ENCODE measurements at places on chromosomes 7 and 10.

- no peak for DNase-seq
Measured at GRCh38 chr7:38452681-38453108, 178.5 kb downstream of the AMPH start.

GRCh38 chr7:47227762-47228177 lies 354.1 kb downstream of the TNS3 start:
- no peak for DNase-seq

DNA sequence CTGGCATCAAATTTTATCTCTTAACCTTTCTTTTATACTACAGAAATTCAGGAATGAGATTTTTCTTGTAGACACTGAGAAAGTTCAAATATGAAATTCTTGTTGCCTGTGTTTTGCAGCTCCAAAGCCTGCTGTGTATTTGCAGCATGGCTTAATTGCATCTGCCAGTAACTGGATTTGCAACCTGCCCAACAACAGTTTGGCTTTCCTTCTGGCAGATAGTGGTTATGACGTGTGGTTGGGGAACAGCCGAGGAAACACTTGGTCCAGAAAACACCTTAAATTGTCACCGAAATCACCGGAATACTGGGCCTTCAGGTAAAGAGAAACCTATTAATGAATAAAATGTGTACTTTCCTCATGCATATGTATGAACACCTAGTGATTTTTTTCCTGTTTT lies 24.8 kb downstream of the LIPK start:
- no peak for DNase-seq

DNA sequence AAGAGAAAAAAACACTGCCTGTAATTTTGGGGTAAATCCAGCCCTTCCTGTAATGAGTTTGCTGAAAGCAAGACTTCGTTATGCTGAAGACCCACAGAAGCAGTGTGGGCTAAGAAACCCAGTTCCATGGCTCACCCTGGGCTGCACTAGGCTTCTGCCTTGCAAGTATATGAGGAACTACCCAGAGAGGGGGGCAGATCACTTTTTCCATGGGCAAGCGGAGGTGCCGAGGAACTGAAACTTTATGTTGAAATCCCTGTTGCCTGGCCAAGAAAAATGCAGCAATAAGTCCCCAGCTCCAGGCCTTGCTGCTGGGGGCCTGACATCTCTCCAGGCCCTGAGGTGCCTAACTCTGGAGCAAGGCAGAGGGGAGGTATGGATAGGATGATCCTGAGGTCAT lies 8.5 kb downstream of the RASSF4 start:
- DNase-seq: no peak

DNA sequence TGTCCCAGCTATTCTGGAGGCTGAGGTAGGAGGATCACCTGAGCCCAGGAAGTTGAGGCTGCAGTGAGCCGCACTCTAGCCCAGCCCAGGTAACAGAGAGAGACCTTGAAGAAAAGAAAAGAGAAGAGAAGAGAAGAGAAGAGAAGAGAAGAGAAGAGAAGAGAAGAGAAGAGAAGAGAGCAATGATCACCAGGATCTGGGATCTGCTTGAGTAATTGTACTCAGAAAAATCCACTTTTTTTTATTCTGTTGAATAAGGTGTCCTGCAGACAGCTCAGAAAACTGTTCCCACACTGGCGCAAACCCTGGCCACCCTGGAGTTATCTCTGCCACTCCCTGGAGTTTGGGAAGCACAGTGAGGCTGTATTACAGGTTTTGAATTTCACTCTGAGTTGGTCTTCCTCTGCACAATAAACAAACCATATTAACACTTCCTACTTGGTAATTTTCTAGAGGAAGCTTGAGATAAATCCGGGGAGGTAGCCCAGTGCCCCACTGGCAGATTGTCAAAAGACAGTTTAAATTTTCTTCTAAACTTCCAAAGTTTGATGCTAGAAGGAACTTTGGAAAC lies 9.6 kb upstream of the OAT start:
- no peak for DNase-seq

DNA sequence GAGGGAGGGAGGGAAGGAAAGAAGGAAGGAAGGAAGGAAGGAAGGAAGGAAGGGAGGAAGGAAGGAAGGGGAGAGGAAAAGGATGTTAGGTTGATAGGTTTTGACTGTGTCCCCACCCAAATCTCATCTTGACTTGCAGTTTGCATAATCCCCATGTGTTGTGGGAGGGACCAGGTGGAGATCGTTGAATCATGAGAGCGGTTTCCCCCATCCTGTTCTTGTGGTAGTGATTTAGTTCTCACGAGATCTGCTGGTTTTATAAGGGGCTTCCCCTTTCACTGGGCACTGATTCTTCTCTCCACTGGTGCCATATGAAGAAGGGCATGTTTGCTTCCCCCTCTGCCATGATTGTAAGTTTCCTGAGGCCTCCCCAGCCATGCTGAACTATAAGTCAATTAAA lies 15.1 kb upstream of the NUDCD3 start:
- no peak for DNase-seq

DNA sequence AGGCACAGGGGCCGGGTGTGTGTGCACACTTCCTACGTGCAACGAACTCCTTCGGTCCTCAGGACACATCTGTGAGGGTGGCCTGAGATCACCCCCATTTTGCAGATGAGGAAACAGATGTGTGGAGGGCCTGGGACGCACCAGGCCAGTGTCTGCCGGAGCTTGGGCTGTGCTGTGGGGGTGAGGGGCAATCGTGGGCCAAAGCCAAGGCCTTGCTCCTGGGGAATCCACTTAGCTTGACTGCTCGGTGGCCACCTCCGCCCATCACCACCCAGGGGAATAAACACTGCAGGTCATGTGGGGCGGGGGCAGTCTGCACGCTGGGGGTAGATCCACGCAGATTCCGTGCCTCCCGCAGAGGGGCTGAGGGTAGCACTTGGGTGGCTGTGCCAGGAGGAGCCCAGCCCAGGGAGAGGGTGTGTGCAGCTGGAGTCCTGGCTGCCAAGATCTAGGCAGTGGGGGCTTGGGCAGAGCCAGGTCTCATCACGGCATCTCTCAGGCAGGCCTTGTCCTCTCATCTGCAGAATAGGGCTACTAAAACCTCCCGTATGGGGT lies 70.8 kb upstream of the EN2 start:
- no peak for DNase-seq

DNA sequence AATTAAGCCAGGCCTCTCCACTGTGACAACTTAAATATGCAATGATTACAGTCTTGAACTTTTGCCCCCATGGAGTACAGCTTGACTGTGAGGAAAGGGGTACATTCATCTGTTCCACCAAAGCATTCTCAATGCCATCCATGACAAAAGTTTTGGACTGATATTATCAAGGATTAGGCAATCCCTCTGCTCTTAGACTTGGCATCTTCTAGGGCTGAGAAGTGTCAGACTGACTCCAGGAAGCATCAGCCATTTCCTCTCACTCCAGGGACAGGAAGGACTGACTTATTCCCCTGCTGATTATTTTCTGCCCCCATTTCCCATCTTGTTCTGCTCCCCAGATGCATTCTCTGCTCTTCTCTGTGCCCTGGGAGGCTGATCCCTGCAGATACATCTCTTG lies 69.7 kb downstream of the ZNF365 start:
- DNase-seq: no peak

DNA sequence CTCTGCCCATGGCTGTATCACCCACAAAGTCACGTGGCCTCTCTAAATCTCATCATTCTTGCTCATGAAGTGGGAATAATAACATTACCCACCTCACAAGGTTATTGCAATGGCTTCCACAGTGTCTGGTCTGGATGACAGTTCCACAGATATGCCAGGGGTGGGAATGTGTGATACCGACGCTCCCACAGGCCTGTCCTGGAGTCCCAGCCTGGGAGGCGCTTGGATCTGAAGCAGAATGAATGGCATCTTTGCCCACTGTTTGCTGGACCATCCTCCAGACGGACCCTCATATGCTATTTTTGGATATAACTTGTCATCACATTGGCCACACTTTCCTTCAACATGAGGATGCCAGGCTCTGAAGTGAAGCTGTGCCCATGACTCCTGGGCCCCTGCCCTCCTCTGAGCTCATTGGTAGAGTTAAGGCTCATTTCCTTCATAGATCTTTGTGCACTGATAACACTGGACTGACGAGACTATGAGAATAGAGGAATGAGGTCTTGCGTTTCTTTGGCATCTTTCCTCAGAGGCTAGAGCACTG lies 279.8 kb upstream of the ZNF32 start:
- no peak for DNase-seq

DNA sequence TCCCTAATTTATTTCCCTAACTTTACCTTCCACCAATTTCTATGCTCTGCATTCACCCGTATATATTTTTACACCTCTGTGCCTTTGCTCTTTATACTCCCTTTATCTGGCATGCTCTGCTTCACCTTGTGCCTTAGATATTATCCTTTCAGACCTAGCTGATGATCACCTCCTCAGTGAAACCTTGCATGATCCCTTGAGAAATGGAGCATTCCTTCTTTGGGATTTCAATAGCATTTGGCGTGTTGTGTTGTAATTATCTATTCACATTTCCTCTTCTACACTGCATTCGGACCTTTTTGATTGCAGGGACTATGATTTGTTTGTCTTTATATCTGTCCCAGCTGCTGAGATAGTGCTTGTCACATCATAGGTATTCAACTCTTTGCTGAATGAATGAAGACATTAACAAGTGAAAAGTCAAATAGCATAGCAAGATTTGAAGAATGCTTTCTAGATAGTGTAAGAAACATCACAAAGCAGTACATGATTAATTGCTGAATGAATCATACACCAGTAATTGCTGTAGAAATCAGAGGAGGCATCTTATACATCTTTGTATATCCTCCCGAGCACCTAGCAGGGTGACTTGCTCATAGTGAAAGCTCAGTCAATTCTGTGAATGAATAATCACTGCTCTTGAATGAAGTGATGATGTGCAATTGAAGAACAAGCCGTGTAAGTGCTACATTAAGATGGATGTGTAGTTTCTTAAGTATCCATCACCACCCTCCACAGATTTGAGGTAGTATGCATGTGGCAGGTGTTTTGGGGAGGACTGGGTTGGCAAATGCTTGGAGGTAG lies 2.0 kb upstream of the TM9SF3 start:
- DNase-seq: no peak

GRCh38 chr7:137578541-137578940 lies 235.0 kb upstream of the PTN start:
- no peak for DNase-seq

DNA sequence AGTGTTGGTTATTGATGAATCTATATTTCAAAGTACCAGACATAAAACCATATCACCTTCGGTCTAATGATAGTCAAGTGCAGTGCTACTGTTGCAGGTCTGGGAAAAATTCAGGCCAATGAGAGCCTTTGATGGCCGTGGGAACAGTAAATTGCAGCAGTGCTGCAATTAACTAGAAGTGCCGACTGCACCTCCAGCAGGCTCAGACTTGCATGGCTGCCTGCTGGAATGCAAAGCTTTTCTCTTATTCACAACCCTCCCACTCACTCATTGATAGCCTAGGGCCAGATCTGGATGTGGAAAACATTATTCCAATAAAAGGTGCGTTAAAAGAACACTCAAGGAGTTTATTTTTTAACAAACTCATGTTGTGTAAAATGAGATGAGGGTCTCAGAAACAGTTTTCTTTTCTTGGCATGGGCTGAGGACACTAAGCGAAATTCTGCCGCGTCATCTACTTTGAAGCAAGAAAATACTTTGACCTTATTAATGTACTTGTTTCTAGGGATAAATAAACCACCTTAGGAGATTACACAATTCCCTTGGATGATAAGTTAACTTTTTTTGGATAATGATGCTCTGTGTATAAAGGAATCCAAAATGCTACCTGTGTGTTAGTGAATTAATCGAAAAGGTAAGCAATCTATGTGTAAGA lies 17.1 kb downstream of the PLXDC2 start:
- no peak for DNase-seq

GRCh38 chr10:1036341-1036791 lies 10.7 kb upstream of the IDI2 start:
- no peak for DNase-seq

DNA sequence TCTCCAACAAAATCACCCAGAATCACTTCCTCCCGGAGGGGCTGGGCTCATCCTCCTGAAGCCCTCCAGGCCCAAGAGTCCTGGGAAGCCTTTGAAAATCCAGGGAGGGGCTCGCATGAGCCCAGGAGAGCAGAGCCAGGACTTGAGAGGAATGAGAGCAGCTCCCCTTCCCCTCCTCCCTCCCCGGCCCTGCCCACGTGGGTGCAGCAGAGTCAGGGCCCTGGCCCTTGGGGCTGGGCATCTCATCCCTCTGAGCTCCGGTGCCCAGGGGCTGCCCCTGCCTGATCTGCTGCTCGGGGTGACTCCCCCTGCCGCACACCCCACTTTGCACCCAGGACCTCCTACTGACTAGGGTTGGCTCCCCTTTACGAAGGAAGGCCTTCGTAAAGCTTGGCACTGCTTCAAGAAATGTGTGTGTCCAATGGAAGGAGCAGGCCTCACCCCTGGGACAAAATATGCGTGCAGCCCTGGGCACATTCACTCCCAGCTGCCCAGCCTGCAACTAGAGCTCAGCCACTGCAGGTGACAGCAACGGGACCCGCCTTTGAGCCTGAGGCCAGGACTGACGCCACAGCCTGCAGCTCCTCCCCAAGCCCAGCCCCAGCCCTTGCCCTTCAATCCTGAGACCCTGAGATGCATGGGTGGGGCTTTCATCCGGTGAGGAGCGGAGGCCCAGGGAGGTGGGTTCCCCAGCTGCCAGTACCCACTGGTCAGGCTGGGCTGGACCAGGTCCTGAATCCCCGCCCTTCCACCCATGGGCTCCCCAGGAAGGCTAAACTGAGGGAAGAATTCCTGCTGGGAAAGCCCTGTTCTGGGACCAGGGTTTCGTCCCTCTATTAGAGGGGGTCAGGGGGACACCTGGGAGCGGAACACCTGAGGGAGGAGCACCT lies 21.8 kb downstream of the PWWP2B start:
- DNase-seq: no peak

GRCh38 chr10:50544857-50545429 lies 78.8 kb downstream of the SGMS1 start:
- no peak for DNase-seq

GRCh38 chr7:26320878-26321277 lies 29.2 kb downstream of the SNX10 start:
- no peak for DNase-seq

DNA sequence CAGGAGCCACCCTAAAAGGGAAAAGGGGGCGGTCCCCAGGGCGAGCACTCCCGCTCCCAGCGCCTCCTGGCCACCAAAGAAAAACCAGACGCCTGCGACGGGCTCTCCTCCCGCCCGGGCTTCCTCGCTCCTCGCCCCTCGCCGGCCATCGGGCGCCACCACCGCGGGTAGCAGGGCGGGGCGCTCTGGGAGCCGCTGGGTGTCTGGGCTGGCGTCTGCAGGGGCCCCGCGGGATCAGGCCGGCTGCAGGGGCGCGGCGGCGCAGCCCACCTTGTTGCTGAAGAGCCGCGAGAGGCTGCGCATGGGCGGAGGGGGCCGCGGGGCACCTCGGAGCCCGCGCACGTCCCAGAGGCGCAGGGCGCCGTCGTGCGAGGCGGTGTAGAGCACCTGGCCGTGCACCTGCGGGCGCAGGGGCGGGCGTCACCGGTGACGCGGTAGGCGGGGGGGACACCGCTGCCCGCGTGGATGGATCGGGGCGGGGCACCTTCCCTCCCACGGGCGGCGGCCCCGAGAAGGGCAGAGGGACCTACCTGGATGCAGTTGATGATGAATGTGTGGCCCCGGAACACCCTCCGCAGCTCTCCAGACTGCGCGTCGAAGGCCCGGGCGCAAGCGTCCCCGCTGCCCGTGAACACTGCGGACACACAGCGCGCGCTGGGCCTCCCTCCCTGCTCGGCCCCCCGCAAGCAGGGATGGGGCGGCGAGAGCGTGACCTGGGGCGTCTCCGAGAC lies 28.3 kb downstream of the WDR86 start:
- DNase-seq: peak; percentile 23

- no peak for DNase-seq
Measured at GRCh38 chr7:152520861-152521302, 85.1 kb upstream of the KMT2C start.

- no peak for DNase-seq
Measured at GRCh38 chr7:113812591-113813255, 106.1 kb downstream of the PPP1R3A start.

- no peak for DNase-seq
Measured at GRCh38 chr7:122309421-122309820, 4.9 kb upstream of the FEZF1 start.

Measured in stimulated activated CD8-positive, alpha-beta memory T cell treated with anti-CD3 and anti-CD28 coated beads, Interleukin-12 subunit alpha, Interleukin-12 subunit beta, amount 100 ng/mL, for 4 hours (primary cell).